Upper lobe of left lung (tissue), 6 donors: ENCODE measurements at places on chromosomes 13 and 19. TPM values are rescaled to one million over a fixed set of nuclear protein-coding genes. Genes with fewer than 3 reads are reported as not detected.

The SMIM24 gene
- total RNA-seq: not detected

The LRCH1 gene
- total RNA-seq: 21.0 TPM

The LGALS4 gene
- total RNA-seq: 3.1 TPM

The ZNF578 gene
- 0.83 TPM for total RNA-seq

The TMEM238 gene
- 54.6 TPM for total RNA-seq

The MRPL34 gene
- total RNA-seq: 163 TPM

The IL11 gene
- total RNA-seq: not detected

The DPF1 gene
- not detected for total RNA-seq

The LRRC63 gene
- 0.33 TPM for total RNA-seq

The HPN gene
- total RNA-seq: 15.9 TPM

The GJB2 gene
- 1.5 TPM for total RNA-seq

The PNMA8B gene
- 2.1 TPM for total RNA-seq

DNA sequence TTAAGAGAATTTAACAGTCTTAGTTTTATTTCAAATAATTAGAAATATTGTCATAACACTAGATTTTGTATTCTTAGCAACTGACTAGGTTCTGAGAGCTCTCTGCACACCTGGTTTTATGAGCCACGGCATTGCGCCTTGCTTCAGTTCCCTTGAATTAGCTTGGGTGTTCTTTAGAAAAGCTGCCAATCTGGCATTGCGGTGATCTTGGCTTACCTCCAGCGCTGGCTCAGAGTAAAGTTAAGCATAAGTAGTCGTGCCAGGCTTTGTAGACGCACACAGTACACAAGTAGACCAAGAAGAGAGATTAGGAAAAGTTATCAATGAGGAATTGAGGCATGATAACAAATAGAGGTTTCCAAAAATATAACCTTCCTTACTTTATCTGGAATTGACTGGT lies 45.7 kb downstream of the TPP2 start:
- DNase-seq: no peak

GRCh38 chr19:34269968-34270621 lies 15.7 kb downstream of the GARRE1 start:
- no peak for DNase-seq

GRCh38 chr13:67493835-67494234 lies 263.7 kb upstream of the PCDH9 start:
- DNase-seq: no peak

- DNase-seq: no peak
These were observed 10.6 kb upstream of the HAUS5 start for GRCh38 chr19:35601971-35602370.

GRCh38 chr19:708154-709143 lies at the start of gene PALM:
Gene PALM, plus strand, starts transcription at chr19:708935. Its CDS starts 212 bp downstream, at chr19:709147.
- peak; percentile 88 for DNase-seq

DNA sequence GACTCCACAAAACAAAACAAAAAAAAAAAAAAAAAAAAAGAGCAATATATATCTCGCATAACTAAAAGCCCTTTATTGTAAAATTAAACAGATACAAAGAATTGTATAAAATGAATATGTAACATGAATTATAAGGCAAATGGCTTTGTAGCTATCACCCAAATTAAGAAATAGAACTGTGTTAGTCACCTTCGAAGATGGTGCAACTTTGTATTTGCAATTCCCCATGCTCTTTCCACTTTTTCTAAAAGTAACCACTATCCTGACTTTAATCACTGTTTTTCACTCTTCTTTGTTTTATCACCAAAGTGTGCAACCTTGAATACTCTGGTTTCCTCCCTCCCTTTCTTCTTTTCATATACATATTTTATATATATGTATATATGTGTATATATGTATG lies 57.1 kb upstream of the HTR2A start:
- no peak for DNase-seq

DNA sequence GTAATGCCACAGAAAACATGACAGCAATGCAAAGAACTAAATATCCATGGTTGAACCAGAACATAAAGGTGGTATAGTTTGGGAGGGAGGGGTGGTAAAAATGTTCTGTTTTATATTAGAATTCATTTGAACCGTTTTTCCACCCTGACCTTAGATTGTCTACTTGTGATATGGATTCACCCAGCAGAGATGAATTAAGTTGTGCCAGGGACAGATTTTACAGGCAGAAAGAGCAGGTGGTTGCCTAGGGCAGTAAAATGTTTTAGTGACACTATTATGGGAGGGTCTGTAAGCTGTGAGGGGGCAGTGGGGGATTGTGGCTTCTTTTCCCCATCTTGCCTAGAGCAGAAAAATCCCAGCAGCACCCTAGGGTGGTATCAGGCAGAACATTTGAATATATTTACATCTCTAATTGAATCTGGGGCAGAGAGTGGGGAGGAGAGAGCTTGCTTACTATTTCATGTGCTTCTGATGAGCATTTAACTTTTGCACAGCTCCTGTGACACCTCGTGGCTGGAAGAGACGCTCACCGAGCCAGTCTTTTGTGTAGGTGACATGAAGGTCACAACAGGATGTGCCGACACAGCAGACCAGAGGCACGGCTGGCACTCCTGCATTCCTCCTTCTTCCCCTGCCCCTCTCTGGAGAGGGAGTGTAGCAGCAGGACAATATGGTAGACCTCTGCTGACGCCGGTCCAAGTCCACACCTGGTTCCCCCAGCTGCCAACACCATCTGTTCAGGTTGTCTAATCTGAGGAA lies 452.3 kb downstream of the IRS2 start:
- DNase-seq: no peak

DNA sequence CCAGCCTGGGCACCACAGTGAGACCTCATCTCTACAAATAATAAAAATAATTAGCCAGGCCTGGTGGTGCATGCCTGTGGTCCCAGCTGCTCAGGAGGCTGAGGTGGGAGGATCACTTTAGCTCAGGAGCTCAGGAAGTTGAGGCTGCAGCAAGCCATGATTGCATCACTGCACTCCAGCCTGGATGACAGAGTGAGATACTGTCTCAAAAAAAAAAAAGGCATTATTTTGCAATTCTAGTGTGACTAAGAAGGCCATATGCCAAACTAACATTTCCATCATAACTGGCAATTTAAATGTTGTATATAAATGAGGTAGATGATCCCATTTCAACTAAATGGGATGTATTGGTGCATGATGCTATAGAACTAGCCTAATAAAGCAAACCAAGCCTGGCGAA lies 632.8 kb upstream of the KLF12 start:
- no peak for DNase-seq

- DNase-seq: no peak
These were observed 117.5 kb downstream of the POU4F1 start for GRCh38 chr13:78485803-78486202.

DNA sequence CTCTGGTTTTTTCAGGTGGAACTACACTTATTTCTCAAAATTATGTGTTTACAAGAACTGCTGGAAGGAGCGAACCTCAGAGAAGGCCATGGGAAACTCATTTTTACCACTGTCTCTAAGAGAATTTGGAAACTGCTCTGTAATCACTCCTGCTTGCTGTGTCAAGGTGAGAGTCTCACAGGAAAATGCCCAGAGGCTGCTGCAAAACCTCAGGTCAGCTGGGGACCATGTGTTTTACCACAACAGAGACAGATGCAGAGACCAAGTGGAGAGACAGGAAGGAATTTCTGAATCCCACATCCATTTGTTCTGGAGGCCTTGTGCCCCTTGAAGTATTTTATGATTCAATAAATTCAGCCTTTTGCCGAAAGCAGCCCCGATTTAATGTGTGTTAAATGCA lies 743.8 kb upstream of the SLC10A2 start:
- no peak for DNase-seq

DNA sequence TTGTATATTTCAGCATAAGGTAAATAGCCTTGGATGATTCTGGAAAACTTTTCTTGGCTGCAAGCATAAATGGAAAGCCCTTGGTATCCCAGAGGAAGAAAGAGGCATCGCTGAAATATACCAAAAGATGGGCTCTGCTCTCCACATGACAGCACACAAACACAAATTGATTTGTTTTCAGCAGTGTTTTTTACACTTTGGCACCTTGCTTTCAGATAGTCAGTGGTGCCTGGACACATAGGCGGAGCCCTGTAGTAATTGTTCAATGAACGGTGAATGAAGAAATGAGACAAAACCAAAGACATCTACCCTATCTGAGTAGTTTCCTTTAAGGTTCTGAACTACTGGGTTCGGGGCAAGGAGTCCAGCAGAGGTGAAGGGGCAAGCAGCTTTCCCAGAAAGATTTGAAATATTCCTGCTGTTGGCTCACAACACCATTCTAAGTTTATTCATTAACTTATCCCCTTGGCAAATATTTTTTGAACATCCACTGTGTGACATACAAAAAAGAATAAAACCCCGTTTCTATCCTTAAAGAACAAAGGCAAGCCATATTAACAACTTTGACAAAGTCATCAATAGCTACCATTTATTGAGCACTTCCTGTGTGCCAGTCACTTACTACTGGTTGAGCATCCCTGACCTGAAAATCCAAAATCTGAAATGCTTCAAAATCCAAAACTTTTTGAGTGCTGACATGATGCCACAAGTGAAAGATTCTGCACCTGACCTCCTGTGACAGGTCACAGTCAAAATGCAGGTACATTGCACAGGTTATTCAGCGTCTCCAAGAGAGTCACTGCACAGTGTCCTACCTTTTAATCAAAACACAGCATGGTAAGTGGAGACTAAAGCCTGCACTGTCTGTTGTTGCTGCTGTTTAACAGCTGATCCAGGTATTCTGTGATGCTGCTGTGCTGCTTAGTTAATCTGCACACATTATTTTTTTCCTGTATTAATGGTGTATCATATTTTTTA lies 238.1 kb downstream of the DCLK1 start:
- no peak for DNase-seq

- no peak for DNase-seq
These were observed 16.7 kb downstream of the MYBPC2 start for GRCh38 chr19:50449236-50449899.

GRCh38 chr19:45421947-45422498 lies 1.7 kb downstream of the ERCC1 start:
- no peak for DNase-seq

GRCh38 chr13:97221466-97221865 lies 667 bp upstream of the MBNL2 start:
- DNase-seq: no peak

DNA sequence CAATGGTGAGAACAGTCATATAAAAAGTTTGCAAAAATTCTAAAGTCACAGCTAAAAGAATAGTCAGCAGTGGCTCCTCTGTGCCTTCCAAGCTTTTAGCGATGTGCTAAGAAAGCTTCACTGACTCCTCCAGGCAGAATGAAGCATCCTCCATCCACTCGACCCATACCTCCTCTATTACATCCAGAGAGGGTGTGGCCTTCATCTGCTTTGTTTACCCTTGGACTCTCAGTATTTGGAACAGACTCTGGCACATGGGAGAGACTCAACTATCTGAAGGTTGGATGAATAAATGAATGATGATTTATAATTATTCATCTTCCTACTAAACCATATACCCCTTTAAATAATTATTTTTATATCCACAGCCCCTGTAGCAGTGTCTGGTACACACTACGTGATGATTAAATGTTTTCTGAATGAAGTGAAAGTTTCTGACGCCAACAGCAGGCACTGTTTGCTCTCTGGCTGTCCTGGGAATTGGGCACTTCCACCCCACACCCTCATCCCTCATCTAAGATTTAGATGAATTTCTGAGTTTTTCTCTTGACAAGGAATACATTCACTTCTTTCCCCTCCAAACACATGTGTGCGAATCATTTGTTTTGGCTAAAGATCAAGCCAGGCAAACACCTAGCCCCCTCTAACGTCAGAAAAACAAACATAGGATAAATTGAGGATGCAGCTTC lies 93.9 kb downstream of the NUFIP1 start:
- DNase-seq: no peak

DNA sequence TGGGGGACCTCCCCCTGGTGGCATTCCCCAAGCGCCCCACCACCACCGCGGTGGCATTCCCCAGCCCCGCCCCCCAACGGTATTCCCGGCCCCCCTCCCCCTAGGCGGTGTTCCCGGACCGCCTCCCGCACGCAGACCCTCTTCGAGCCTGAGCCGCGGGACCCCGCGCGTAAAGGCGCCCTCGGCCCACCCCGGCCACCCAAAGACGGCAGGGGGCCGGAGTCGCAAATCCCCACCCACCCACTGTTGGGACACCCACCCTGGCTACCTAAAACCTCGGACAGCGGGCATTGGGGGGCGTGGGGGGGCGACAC lies 22.4 kb downstream of the OLFM2 start:
- peak; percentile 73 for DNase-seq

GRCh38 chr19:15913384-15913783 lies 15.5 kb upstream of the CYP4F2 start:
- no peak for DNase-seq

DNA sequence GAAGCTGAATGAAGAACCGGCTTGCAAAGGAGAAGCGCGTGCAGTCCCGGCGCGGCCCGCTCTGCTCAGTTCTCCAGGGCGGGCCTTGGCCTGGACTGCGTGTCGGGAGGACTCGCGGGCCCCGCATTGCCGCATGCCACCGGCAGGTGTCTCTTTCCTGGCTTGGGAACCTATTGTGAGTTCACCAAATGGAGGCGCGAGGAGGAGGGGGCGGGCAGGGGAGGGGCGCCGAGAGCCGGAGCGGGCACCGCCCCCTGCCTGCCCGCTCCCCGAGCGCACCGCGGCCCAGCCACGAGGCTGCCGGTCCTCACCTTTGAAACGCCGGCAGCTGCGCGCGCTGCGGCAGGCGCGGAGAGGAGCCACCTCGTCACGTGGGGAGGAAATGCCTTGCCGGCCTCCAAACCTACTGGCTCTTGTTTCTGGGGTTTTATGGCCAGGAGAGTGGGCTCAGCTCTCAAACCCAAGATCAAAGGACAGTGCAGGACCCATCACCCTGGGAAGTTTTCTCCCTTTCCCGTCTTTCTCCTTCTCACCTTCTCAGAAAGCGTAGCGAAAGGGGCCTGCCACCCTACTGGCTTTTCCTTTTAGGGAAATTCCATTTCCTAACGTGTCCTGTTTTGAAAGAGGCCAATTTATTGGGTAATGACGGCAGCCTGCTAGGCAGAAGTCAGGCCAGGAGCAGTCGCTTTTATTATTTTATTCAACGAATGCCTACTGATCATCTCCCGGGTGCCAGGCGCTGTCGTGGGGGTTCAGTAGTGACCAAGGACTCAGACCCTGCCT lies 13.8 kb upstream of the UBE2L5 start:
- peak; percentile 97 for DNase-seq

- no peak for DNase-seq
These were observed 22.1 kb downstream of the ADGRL1 start for GRCh38 chr19:14183741-14184350.

- no peak for DNase-seq
These were observed 2.4 kb downstream of the TIMM13 start for GRCh38 chr19:2424686-2425621.

GRCh38 chr19:43763473-43763939 lies 8.7 kb upstream of the SMG9 start:
- no peak for DNase-seq

GRCh38 chr13:97258801-97259200 lies 36.7 kb downstream of the MBNL2 start:
- DNase-seq: no peak

DNA sequence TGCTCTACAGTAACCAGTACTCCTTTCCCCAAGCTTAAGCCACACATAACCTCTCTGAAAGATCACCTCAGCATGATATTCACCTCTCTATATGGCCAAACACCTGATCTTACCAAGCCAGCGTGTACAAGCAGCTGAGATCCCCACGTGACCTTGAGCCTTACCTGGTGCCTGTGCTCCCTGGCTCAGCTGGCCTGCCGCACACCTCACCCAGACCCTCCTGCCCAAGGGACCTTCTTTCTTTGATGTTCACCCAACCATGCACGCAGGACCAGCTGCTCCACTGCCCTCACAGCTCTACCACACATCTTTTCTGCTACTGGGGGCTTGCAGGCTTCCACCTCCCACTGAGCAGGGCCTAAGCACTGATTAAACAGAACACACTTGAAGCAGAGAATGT lies 9.0 kb downstream of the DHRS12 start:
- DNase-seq: no peak

- DNase-seq: no peak
These were observed 111.0 kb upstream of the MCF2L start for GRCh38 chr13:112857914-112858490.
